ENCODE measurements at places on chromosomes 1 and 21.

DNA sequence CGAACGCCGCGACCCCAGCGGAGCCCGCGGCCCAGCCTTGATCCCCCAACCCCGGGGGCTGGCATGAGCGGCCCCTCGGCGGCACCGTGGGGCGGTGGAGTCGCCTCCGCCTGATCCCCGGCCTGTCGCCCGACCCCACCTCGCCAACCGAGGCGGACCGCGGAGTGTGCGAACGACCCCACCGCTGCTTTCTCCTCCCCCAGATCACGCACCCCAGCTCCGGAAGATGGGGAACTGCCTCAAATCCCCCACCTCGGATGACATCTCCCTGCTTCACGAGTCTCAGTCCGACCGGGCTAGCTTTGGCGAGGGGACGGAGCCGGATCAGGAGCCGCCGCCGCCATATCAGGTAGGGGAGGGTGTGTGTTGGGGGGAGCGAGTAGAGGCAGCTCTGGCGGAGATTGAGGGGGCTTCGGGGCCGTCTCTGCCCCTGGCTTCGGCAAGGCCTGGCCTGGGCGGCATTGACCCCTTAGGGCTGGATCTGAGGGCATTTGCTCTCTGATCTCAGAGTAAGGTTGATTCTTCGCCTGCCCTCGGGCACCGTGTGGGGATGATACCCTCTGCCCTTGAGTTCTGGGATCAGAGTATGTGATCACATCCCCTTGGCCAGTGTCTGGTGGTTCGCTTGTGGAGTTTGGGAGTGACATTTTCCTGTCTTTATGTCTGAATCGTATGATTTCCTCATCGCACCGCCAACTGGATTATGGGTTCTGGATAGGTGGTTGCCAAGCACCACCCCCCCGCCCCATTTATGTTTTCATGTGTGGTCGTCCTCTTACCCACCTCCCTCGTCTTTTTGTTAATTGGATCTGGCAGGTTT, 668 bp downstream of the RNF11 start:
- DNase-seq: no peak

GRCh38 chr1:204986181-204986580, 56.8 kb upstream of the CNTN2 start:
- no peak for DNase-seq

GRCh38 chr1:57447551-57447950, 23.7 kb upstream of the DAB1 start:
- DNase-seq: no peak

GRCh38 chr1:206470692-206471414, 577 bp downstream of the IKBKE start:
- DNase-seq: peak; percentile 85

DNA sequence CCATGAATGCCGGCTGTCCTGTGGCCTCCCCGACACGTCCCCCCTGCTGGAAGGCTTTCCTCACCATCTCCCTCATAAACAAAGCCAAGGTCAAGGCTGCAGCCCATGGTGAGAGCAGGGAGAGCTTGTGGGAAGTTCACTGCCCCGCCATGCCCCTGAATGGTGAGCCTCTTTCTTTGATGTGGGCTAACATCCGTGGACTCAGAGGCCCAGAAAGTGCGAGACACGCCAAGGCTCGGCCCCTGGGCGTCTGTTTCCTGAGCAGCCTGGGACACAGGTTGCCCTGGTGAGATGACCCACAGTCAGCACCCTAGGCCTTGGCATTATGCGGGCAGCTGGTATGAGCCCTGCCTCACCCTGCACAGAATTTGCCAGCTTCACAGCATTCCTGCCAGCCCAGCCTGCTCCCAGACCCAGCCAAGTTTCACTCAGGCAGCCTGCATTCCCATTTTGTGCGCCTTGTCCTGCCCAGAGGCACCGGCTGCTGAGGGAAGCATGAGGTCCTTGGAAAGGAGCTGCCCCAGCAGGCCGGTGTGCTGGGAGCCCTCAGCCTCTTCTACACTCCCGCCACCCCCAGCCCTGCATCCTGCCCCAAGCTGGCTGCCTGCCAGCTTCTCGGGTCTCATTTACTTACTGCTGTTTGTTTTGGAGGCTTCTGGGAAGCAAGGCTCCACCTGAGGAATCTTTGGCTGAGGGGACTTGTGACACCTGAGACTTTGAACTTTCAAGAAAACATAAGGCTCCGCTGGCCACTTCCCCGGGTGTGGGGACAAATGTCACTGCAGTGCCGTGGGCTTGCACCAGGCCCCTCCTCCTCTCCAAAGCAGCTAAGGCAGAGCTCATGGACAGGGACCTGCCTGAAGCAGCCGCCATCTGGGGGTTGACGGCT, 31.9 kb downstream of the NEK2 start:
- DNase-seq: no peak

DNA sequence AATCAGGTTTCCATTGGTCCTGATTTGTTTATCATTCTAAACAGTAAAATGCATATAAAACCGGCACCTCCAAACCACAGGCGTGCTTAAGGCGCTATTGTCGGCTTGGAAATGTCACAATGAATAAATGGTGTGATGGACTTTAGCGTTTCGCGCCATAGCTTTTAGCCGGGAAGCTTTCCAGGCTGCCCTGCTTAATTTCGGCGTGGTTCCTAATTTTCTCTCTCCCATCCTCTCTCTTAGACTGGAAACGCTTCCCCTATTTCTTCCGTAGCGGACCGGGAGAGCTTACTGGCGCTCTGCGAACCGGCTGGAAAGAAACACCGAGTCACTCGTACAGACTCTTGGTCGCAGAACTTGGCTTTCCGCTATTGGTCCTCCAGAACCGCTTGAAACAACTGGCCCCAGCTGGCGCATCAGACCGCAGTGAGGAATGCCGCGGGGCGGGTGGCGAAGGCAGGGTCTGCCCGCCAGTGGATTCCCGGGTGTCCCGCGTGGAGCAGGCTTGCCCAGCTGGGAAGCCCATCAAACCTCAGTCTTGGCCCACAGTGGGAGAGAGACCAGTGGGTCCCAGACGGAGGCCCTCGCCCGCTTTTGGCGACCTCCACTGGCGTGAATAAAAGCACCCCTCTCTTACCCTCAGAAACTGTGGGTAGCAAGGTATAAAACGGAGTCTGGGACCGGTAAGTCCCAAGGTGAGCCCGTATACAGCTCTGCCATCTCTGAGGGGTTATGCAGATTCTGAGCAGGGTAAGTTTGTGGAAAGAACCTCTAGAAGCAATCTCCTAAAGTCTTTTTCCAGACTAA, 4.0 kb upstream of the LHX8 start:
- no peak for DNase-seq

GRCh38 chr21:46474382-46474781, 15.7 kb downstream of the DIP2A start:
- DNase-seq: peak; percentile 58

GRCh38 chr1:240597153-240597745, 14.7 kb downstream of the GREM2 start:
- DNase-seq: no peak

- peak; percentile 66 for DNase-seq
Measured at GRCh38 chr1:157363660-157364140, 188.6 kb downstream of the FCRL5 start.

- DNase-seq: no peak
Measured at GRCh38 chr21:35349376-35350080, 300.4 kb upstream of the RUNX1 start.

- no peak for DNase-seq
Measured at GRCh38 chr1:247115545-247115944, 11.4 kb upstream of the ZNF669 start.

- DNase-seq: no peak
Measured at GRCh38 chr1:1617925-1618324, 2.6 kb downstream of the MIB2 start.

DNA sequence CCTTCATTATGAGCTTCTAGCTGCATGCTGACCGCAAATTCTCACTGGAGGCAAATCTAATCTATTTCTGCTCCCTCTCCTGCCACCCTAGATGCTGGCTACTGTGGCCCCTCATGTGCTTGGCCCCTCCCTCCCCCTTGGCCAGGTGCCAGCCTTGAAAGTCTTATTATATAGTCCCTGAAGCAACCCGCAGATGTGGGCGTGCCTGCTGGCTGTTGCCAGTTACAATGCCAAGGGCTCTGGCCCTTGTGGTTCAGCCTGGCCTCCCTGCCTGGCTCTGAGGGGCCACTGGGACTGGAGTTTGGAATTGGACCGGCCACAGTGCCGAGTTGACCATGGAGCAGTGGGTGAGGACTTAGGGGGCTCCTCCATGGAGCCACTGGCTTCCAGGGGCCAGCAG, 78.9 kb upstream of the ACTRT2 start:
- DNase-seq: no peak

DNA sequence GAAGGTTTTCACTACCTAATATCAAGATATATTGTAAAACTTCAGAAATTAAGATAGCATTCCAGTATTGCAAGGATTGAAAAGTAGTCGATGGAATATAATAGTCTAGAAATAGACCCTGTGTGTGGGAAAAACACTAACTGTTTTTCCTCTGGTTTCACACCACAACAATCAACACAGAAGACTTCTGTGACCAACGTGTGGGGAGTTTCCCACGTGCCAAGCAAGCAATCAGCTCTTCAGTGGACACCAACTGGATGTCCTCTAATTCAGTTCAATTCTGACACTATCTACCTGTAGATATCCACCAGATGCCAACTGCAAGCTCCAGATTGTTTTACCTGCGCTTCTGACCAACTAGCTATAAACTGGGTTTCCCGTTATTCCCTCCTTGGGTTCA, 12.1 kb downstream of the CD244 start:
- DNase-seq: no peak

DNA sequence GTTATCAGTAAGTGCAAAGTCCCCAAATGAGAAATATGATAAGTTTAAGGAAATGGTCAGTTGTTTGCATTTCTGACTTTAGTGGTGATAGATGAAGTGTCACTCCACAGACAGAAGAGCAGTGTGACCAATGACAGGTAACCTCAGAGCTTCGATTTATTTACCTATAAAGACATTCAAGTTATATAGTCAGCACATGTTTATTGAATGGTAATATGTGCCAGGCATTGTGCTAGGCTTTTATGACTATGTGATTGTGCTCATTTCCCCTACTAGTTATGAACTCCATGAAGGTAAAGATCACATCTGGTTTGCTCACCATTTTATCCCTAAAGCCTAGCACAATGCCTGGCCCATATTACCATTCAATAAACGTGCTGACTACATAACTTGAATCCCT, 222.4 kb downstream of the HHIPL2 start:
- no peak for DNase-seq

DNA sequence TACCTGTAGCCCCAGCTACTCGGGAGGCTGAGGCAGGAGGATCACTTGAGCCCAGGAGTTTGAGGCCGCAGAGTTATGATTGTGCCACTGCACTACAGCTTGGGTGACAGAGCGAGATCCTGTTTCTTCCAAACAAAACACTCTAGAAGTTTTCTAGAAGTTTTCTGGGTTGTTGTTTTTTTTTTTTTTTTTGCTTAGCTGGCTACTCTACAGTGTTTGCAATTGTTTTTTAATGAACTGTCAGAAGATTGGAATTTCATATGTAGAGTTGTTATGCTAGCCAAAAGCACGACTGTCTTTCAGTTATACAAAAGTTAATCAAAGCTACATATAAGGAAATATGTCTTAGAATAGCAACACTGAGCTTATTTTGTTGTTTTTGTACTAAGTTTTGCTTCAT, 30.9 kb upstream of the NEXN start:
- no peak for DNase-seq

- DNase-seq: peak; percentile 9
Measured at GRCh38 chr1:21290546-21290944, 282 bp upstream of the ECE1 start.

- DNase-seq: peak; percentile 65
Measured at GRCh38 chr21:26169061-26169610, 1.4 kb downstream of the APP start.

DNA sequence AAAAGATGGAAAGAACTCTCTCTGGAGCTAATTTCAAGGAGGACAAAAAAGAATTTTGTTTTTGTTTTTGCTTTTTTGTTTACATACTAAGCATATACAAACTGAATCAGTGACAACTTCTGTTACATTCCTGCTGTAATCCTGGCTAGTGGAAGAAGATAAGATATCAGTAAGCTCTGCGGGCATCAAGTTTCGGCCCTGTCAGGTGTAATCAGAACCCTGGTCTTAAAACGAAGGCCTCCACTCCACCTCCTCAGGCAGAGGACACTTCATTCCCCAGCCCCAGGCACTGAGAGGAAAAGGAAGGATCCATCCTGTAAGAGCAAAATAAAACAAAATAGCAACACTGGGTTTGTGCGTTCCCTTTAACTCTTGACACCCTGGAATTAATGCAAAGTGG, 88.9 kb upstream of the ARHGAP29 start:
- DNase-seq: no peak

DNA sequence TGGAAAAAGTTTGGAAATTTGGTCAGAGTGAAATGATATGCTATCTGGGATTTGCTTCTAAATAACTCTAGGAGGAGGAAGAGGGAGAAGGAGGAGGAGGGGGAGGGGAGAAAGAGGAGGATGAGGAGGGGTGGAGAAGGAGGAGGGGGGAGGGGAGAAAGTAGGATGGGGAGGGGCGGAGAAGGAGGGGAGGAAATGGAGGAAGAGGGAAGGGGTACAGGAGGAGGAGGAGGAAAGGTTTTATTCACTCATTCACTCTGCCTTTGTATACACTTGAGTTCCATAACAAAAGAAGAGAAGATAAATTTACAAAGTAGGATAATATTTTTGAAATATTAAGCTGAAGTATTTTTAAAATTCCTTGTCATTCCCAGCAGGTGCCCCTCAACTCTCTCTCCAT, 6.3 kb upstream of the VPS26C start:
- DNase-seq: no peak

GRCh38 chr1:107153014-107153413, 12.2 kb downstream of the NTNG1 start:
- no peak for DNase-seq

DNA sequence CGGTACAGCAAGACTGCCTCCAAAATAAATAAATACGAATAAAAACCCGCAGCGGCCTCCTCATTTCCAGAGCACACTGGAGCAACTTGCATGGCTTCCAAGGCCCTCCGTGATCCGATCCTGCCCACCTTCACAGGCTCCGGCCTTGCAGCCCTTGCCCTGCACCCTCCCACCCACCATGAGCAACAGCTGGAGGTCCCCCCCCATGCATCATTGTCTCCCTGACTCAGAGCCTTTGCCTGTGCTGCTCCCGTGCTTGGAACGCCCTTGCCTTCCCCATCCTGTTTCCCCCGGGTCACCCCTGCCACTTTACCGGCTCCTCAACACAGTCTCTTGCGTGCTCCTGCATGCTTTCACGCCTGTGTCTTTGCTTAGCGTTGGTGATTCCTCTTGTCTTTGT, 71.0 kb upstream of the ANGPTL1 start:
- no peak for DNase-seq

- peak; percentile 70 for DNase-seq
Measured at GRCh38 chr1:202235856-202236837, 42.5 kb downstream of the LGR6 start.

- DNase-seq: no peak
Measured at GRCh38 chr1:60936591-60937342, 145.6 kb upstream of the NFIA start.

- no peak for DNase-seq
Measured at GRCh38 chr1:246270236-246270635, 236.8 kb downstream of the SMYD3 start.
